ENCODE measurements at places on chromosomes 1 and 21.
A peak's percentile ranks its signal among the peaks of the same experiment; 100 is the strongest.

- DNase-seq = no peak
Observed at GRCh38 chr1:246291127-246291526, 216.0 kb downstream of the SMYD3 start.

DNA sequence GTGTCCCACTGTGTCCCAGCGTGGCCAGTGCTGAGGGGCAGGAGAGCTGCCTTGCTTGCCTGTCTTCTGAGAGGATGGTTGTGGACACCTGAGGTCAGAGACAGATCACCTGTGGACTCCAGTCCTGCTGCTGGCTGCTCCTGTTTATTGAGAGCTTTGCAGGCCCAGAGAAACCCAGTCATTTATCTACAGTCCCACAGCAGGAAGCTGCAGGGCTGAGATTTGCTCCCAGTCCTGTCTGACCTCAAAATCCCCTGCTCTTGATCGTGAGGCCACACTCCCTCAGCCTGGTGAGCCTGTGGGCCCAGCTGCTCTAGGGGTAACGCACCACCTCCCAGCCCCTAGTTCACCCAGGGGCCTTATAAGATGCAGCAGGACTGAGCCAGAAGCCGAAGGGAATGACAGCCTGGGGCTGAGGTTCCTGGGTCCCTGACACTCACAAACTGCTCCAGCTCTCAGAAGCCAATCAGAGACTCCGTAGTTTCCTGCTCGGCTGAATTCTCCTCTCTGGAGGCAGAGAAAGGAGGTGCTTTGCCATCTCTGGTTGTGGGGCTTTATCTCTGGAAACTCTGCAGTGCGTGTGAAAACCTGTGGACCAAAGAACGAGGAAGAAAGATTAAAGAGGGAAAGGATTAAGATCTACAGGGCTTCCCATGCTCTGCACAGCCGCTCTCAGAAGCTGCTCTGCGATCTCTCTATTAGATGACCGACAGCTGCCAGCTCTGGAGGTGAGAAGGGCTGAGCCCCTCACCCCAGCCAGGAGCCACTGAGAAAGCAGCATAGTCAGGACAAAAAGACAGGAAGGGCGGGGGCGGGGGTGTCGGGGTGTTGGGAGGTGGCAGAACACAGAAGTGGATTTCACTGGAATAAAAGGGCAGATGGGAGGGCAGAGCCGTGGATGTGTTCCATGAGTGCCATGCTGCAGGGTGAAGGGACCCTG lies 39.1 kb downstream of the UBIAD1 start:
- DNase-seq = no peak

DNA sequence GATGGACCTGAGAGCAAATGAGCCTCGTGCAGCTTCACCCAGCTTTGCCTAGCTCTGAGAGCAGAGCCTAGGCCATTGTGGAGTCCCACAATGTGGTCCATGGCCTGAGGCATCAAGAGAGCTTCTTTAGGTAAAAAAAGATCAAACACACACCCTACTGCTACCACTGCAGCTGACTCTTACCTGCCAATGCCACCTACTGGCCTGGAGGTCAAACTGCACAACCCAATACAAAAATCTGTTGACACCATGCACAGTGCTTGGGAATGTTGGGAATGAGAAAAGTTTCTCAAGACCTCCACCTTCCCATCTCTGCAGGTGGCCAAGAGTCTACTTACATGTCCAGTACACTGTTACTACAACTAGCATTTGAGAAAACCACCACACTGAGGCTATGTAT lies 60.6 kb downstream of the UCHL5 start:
- DNase-seq = no peak

DNA sequence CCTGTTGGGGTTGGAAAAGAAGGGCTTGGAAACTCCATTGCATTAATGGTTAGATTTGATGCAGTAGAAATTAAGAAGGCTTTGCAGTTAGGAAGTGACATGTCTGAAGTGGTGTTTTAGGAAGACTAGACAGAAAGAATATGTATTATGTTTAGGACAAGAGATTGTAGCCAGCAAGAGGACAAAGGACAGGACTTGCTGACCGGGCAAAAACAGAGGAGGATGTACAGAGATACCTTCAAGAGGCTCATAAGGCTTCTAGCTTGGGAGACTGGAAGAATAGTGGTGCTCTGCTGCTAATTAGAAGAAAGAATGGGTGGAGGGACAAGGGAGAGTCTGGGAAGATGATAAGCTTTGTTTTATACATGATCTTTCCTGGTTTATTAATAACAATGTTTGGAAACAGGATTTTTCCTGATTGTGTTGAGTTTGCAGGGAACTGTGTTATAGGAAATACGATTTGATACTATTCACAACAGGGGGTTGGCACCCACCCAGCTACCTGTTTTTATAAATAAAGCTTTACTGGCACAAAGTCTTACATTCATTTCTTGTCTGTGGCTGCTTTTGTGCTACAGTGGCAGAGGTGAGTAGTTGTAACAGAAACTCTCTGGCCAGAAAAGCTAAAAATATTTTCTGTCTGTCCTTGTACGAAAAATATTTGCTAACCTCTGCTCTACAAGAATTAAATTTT lies 37.1 kb upstream of the TMCO2 start:
- no peak for DNase-seq

- DNase-seq = no peak
Observed at GRCh38 chr1:6842301-6842700, 57.0 kb downstream of the CAMTA1 start.

GRCh38 chr21:42724226-42724920 lies 71.0 kb downstream of the PDE9A start:
- DNase-seq = no peak

- DNase-seq = peak; percentile 15
Observed at GRCh38 chr1:16006552-16007485, 2.8 kb downstream of the SRARP start.

- DNase-seq = no peak
Observed at GRCh38 chr1:8061673-8062386, 35.7 kb upstream of the ERRFI1 start.

DNA sequence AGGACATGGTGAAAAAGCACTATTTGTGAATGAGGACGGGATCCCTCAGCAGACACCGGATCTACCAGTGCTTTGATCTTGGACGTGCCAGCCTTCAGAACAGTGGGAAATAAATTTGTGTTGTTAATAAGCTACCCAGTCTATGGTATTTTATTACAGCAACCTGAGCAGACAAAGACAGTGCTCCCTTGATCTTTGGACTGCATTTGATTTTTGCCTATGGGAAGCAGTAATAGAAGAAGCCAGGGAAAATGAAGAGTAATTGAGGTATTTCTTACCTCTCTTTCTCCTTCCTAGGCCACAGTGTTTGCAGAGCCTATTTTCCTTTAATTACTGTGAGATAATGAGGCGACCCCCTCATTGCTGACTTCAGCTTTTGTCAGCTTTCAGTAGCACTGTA lies 87.9 kb downstream of the PDE4B start:
- no peak for DNase-seq

DNA sequence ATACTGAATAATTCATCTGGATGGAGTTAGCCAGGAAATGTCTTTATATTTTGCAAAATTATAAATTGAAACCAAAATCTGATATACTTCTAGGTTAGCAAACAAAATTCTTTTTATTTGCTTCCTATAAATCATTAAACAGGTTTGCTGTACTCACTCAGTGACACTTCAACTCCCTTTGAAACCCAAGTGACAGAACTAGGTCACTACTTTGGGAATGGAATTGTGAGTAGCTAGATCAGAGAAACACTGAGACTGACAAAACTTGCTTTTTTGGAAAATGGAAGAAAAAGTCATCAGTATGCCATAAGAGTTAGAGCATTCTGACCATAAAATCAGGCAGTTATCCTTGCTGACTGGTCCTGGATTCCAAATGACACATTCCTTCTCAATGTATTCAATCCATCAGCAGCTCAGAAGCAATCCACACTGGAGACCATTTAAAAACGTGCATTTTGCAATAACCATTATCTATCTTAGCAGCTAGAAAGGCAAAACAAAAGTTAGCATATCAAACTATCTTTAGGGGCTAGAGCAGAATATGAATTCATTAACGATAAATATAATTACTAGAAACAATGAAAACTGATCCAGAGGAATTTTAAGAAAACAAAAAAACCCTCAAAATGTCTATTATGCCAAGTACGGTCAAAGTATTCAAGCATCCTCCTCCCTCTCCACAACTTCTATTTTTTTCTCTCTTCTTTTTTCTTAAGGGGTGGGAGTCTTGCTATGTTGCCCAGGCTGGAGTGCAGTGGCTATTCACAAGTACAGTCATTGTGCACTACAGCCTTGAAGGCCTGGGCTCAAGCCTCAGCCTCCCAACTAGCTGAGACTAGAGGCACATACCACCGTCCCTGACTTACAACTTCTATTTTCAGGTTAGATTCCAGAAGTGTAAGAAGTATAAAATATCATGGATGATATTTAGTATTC lies 60.1 kb downstream of the HNRNPR start:
- DNase-seq = no peak

GRCh38 chr21:41707231-41707959 lies 59.5 kb downstream of the RIPK4 start:
- DNase-seq = no peak

DNA sequence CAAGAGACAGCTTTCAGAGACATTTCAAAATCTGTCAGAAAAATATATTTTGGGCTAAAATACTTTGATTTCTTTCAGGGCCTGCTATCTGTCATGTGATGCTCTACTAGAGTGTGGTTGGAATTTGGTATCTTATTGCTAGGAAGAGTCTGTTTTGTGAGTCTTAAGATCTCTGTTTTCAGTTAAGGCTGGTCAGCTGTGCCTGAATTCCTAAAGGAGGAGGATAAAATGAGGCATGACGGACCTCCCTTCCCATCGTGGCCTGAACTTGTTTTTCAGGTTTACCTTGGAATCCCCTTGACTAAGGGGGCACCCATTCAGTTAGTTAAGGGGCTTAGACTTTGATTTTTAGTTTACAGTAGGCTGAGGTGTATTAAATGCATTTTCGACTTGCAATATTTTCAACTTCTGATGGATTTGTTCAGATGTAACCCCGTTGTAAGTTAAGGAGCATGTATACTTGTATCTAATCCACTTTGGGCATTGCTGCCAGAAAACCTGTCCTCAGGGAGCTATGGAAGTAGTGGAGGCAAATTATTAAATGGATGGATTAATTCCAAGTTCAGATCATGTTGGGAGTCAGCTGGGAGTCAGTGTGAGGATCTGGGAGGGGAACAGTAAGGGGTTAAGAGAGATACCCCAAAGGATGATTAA lies 18.3 kb downstream of the CAPN2 start:
- no peak for DNase-seq
